Activated naive CD4-positive, alpha-beta T cell treated with anti-CD3 and anti-CD28 coated beads, Interleukin-2, amount 50 U/mL, for 16 hours (primary cell): ENCODE measurements at places on chromosomes 1 and 21.
A peak's percentile ranks its signal among the peaks of the same experiment; 100 is the strongest.

- no peak for DNase-seq
Observed at GRCh38 chr1:36919491-36920145, 114.7 kb downstream of the GRIK3 start.

DNA sequence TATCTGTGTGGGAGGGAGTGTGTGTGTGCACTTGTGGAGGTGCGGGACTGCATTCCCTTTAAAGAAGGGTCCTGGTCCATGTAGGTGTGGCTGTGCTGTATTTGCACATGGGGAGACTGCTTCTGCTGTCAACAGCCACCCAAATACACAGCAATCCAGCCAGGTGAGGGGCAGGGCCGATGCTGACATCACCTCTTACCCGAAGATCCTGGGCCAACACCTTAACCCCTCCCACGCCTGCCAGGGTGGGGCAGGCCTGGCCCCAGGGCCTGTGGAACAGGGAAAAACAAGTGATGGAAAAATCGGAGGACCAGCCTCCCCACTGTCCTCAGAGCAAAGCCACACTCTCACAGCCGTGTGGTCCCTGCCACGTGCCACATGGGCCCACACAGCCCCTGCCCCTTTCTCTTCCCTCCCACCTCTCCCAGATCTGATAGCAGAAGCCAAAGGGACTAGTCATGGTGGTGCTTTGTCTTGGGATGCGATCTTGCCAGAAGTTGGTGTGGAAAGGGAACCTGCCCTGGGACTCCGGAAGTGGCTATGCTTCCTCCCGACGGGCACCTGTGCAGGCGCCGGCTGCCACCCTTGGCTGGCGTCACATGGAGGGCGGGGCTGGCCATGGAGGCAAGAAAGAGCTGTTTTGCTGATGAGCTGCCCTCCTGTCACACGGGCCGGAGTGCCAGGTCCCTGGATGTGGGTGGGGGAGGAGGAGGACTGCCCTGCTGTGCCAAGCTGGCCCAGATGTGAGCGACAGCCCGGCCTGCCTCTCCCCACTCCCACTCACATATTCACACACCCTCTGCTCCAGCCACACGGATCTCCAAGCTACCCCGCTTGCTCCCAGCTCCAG, 7.8 kb upstream of the CASZ1 start:
- no peak for DNase-seq

- DNase-seq: no peak
Observed at GRCh38 chr1:7101187-7101586, 315.9 kb downstream of the CAMTA1 start.

GRCh38 chr1:117675907-117676430, 70.1 kb downstream of the TENT5C start:
- no peak for DNase-seq

DNA sequence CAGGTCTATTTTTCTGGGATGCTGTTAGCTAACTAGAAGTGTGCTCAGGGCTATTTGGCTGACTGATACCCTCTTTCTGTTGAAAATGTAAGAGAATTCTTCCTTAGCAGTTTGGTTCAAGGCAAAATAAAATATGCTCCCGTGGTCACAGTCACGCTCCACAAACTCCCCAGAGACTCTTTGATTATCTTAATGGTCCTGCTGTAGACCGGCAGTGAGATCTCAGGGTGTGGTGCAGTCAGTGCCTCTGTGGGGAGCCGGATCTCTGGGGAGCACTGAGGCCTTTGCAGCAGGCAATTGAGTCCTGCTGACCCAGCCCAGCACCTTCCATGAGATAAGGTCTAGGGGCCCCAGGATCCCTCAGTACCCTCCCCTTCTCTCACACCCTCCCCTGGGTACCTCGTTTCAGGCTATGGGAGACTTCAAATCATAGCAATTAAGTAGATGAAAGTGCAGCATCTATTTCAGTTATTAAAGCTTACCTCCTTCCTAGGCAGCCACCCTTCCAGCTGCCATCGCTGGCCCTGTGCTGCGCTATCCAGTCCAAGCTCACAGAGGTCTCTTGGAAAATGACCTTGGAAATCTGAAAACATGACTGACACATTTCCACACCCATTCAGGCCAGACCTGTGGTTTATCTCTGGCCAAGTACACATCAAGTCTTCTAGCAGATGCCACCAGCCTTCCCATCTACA, 98.1 kb downstream of the SEC16B start:
- DNase-seq: no peak

DNA sequence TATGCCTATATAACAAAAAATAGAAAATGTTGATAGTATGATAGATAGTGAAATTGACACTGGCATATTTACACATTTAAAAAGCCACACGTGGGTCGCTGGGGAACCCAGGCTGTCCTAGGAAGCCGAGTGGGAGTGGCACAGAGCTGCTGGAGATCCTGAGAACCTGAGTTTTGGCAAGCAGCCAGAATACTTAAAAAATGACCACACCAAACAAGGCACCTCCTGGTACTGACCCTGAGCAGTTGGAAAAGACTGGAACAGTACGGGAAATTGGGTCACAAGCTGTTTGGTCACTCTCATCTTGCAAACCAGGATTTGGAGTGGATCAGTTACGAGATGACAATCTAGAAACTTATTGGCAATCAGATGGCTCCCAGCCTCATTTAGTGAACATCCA, 111.5 kb downstream of the ZFYVE9 start:
- no peak for DNase-seq

- peak; percentile 54 for DNase-seq
Observed at GRCh38 chr1:155126556-155127104, 1.0 kb upstream of the EFNA1 start.

DNA sequence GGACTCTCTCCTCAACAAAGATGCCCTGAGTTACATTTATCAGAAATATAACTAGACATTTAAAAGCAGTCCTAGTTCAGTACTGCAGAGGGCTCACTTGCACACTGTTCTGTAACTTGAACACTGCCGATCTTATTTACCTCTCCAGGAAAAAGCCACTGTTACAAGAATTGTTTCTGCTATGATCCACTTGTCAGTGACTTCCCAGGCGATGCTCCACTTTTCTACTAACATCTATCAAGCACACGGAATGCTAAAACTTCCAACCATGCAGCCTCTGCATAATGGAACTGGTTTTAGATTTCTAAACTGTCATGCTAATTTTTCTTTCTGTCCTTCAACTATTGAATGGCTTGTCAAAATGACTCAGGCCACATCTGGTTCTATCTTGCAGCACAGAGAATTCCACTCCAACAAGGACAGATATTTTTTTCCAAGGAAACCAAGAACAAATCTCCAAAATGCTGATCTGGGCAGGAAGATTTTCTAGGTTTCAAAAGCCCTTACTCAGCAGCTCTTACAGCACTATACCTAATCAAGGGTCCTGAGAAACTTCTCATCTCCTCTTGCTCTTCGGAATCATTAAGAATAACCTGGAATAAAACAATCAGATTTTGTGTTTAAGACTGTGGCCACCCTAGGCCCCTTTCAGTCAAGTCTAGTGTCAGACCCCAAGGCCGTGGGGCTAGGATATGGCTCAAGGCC, 9.9 kb downstream of the SEC16B start:
- DNase-seq: no peak

- no peak for DNase-seq
Observed at GRCh38 chr1:119703666-119704450, 7.9 kb upstream of the PHGDH start.

DNA sequence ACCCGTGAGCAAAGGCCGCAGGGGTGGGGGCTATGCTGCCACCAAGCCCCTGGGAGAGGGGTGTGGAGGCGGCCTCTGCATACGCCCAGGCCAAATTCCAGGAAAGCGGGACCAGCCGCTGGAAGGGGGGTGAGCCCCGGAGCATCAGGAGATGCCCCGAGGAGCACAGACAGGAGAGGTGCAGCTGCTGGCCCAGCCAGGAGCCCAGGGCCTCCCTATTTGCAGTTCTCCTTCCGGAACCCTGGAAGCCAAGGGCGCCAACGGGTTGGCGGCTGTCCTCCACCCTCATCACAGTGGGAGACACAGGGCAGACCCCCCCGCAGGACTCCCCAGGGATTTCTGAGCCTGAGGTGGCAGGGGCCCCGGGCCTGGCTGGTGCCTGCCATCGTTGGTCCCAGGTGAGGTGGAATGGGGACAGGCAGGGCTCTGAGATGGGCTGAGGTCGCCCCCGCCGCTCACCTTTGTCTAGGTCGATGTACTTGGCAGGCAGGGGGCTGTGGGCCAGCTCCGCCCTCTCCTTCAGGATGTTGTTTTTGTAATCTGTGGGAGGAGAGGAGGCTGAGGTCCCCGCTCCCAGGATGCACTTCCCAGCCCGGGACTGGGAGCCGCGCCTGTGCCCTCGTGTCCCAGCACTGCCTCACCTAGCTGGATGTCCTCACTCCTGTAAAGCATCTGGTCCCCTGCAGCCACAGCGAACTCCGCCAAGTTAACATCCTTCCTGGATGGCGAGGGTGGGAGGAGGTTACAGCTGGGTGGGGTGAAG, 4.4 kb upstream of the DVL1 start:
- DNase-seq: no peak

- DNase-seq: no peak
Observed at GRCh38 chr1:3084726-3085125, 15.7 kb downstream of the PRDM16 start.

DNA sequence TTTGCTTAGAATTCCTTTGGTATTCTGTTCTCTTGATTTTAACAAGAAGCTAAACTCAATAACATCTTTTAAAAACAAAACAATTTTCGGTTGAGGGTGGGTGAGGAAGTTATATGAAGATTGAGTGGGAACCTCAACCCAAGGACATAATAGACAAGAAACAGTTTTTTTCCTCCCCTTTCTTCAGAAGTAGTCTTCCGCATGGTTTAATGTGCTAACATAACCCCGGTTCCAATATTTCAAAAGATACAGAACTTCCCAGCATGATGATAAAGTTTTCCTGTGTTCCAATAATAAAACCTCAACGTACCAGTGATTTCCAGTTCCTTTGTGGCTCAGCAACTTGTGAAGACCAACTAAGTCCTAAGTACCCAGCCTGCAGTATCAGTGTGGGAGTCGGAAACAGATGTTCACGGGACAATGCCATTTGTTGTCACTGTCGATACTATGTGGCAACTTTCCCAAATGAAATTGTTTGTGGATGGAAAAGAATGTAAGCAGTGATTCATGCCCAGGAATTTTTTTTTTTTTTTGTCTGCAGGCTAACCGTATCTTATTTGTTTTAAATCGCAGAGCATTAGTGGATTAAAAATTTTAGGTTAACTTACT, 48.5 kb downstream of the NR5A2 start:
- no peak for DNase-seq

DNA sequence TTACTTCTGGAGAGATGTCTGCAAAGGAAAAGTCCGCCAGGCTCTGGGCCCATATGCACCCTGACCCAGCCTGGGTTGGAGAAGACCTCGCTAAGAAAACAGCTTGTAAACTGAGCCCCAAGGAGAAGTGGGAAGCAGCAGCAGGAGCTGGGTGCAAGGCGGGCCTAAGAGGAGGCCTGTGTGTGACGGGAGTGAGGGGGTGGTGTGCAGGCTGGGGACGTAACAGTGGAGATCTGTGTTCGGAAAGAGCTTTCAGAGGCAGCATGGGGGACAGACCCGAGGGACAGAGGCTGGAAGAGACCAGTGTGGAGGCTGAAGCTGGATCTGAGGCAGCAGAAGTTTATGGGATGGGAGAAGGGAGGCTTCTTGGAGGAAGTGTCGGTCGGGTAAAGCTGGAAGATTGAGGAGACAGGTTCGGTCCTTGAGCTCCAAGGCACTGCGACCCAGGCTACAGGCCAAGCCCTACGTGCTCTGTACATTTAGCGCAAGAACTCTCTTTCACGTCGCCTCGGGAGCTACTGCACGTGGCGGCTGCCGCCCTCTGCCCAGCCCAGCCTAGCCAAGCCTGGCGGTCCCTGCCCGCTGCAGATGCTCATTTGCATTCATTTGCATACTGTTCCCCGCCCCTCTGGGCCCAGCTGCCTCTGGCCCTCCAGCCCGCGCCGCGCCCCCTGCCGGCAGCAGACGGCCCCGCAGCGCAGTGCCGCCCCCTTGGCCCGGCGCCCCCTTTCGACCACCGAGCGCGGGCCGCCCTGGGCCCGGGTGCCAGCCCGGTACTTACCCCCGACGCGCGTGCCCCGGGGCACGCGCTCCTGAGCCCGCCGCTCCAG, 6.3 kb downstream of the HPCA start:
- DNase-seq: peak; percentile 49

- DNase-seq: no peak
Observed at GRCh38 chr1:109501644-109502363, 7.7 kb downstream of the AMIGO1 start.

GRCh38 chr1:78104322-78104721, 58.6 kb downstream of the GIPC2 start:
- no peak for DNase-seq

DNA sequence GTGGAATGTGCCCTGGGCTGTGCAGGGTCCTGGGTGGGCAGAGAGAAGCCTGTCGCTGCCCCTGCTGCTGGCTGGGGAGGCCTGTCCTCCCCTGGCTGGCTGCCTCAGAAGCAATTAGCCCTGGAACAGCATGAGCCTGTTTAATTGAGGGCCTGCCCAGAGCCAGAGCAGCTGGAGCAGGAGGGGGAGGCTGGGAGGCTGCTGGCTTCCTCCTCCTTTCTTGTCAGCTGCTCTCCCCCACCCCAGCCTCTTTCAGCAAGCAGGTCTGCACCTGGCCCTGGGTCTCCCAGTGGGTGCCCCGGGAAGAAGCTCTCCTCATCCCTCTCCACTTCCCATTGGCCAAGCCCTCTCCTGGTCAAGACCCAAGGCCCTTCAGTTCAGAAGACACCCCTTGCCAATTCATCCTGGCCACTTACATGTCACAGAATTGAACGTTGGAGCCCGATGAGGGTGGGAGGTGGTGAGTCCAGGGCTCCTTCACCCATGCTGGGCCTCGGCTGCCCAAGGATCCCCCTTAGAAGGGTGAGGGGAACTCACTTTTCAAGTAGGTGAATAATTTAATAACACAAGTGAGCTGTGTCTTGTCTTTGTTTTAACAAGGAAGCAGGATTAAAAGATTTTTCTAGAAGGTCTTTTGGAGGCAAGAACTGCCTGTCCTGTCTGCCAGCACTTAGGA, 13.2 kb downstream of the AMPD2 start:
- DNase-seq: no peak

- DNase-seq: no peak
Observed at GRCh38 chr1:161250829-161251228, 7.7 kb upstream of the PCP4L1 start.

DNA sequence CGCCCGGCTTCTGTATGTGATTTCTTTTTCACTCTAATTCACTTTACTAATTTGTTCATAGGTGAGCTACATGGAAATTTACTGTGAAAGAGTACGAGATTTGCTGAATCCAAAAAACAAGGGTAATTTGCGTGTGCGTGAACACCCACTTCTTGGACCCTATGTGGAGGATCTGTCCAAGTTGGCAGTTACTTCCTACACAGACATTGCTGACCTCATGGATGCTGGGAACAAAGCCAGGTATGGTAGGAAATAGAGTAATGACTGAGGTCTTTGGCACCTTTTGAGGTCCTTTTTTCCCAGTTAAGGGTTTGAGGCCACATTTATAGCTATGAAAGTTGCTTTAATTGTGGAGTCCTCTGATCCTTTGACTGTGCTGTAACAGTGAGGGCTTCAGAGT, 56.9 kb downstream of the KIF1B start:
- DNase-seq: no peak

DNA sequence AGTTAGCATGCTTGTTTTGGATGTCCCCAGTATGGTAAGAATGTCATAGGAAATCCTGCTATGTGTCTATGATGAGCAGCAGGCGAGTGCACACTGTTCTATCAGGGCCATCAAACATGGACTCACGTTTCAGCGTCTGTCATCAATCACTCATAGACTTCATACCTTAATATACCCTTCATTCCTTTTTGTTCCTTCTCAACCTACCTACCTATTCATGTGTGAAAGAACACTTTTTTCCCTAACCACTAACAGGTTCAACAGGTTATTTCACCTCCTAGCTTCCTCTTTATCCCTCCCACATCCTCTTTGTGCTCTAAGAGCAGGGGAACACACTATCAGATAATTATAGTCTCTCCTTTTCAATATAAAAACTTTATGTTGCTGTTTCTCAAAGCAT, 300.6 kb downstream of the TM2D1 start:
- DNase-seq: no peak
